ENCODE measurements at places on chromosomes 2 and 18.

- no peak for DNase-seq
These were observed 92.3 kb downstream of the METTL8 start for GRCh38 chr2:171341394-171342066.

- no peak for DNase-seq
These were observed 135.9 kb upstream of the ASB18 start for GRCh38 chr2:236400046-236400574.

GRCh38 chr18:74836296-74837139 is 238.8 kb downstream of the ZNF407 start:
- DNase-seq, result no peak

- DNase-seq, result no peak
These were observed 25.0 kb downstream of the PTPN2 start for GRCh38 chr18:12858991-12859390.

DNA sequence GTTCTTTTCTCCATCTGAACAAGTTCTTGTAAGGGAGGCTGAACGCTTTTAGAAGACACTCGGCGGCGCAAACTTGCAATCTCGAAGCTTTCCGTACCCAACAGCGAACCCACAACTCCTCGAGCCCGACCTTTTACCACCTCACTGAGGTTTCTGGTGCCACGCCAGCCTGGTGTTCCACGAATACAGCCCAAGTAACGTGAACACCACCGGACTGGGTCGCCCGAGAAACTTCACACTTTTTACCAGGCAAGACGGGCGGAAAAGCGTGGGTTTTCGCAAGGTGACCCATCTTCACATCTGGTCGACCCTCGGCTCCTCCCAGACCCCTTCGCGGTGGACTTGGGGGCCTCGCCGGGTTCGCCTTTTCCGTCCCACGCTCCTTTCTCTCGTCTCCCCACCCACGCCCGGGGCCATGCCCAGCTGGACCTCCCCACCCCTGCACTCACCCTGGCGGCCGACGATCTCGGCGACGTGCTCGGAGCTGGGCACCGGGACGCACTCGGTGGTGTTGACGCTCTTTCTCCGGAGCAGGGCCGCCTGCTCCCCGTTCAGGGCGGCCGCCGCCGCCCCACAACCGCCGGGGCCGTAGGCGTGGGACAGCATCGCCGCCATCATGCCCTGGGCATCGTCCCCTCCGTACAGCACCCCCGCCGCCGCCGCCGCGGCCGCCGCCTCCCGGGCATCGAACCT is 1.2 kb downstream of the MEX3C start:
- DNase-seq, result peak; percentile 34

- DNase-seq, result no peak
These were observed 8.5 kb upstream of the THNSL2 start for GRCh38 chr2:88161446-88162244.

DNA sequence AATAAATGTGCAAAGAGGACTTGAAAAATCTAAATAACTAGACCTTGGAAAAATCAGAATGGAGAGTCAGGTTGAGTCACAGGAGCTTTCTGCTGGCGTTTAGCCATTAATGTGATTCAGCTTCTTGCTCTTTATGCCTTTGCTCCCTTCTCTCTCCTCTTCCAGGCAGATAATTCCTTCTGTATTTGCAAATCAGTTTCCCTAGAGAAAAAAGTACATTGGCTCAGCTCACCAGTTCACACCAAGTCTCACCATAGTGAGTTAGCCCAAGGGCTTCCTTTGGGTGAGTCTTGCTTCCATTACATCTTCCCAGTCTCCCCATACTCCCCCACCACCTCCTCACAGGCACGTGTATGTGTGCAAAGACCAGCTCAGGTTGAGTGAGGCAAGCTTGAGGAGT is 73.6 kb downstream of the CYBRD1 start:
- no peak for DNase-seq

DNA sequence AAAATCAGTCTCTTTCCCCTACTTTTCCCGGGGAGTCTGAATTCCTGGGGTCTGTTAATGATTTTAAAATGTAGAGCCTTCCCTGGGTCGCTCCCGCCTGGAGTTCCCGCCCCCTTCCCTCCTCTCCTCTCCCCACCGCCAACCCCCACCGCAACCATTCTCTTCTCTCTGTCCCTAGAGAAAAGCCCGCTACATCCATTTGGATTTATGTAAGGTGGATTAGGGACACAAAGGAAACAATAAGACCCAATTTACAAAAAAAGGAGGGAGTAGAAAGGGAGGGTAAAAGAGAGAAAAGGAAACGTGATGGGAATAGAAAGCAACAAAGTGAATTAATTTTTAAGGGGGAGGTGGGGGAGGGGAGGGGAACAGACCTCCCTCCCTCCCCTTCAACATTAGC is 2.2 kb downstream of the EPHA4 start:
- DNase-seq, result no peak

DNA sequence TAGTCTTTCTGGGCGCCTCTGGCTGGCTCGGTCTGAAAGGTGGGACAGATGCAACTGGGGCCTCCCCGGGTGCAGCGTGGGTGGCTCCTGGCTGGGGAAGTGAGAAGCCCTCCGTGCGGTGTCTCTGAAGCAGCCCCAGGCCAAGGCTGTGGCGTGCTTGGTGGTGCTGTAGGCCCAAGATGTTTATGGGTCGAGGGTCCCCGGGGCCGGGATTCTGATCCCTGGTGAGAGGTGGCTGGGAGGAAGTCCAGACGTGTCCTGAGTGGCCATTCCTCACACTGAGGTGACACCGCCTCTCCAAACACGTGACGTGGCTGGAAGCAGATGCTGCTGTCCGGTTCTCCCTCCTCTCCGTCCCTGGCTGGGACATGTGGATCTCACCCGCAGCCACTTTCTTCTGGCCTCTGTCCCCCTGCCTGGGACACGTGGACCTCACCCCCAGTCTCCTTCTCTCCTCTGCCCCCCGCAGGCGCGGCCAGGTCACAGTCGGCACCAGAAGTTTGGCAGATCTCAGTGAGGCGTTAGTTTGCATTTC is 12.6 kb downstream of the RTP5 start:
- no peak for DNase-seq

DNA sequence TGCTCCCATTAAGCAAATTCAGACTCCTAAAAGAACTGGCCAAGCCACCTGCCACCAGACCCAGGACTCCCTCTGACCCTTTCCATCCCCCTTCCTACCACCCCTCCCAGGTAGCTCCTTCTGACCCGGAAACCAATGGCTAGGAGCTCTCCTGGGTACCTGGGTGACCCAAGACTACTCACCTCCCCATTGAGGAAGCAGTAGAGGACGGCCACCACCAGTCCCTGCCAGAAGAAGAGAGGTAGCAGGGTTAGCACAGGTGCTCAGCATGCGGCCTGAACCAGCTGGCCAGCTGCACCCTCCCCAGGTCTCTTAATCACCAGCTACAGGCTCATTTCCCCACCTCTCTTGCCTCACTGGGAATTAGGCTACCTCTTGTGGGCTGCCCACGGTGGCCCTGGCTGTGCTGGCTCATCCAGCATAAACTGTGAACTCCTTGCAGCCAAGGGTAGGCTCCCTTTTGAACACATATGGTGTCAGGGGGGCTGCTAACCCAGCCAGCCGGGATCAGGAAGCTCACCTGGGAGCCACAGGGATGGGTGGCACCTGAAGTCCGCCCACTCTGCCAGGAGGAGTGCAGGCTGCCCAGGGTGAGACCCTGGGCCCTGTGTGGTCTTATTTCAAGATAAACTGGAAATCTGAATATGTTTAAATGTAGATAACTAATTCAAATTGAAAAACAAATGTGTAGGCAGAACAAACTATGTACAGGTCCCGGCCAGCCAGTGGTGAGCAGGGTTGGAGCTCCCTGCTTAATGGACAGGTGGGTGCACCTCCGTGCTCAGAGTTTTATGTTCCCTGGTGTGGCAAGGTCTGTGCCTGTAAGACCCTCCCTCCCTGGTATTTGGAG is 9.9 kb downstream of the TMEM37 start:
- DNase-seq, result no peak

DNA sequence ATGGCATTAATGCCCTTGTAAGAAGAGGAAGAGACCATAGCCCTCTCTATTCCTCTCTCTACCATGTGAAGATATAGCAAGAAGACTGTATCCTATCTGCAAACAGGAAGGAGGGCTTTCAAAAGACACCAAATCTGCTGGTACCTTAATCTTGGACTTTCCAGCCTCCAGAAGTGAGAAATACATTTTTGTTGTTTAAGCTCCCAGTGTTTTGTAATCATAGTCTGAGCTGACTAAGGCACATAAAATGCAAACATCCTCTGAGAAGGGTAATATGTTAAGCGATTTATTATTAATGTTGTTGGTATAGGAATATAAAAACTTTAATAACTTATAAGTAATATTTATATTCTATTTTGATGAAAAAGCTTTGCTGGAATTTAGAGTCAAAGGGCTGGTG is 559.8 kb downstream of the SUCLG1 start:
- DNase-seq, result no peak

GRCh38 chr2:3789256-3789655 is 85.9 kb downstream of the DCDC2C start:
- DNase-seq, result no peak

DNA sequence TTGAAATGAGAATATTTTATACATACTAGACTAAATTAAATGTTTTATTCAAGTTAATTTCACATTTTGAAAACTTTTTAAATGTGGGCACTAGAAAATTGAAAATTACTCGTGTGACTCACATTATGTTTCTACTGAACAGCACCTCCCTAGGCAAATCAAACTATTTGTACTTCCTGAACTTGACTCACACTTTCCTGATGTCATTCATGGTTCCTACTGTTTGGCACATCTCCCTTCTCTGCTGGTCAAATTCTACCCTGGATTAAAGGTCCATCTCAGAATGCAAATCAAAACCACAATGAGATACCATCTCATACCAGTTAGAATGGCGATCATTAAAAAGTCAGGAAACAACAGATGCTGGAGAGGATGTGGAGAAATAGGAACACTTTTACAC is 16.7 kb downstream of the LHCGR start:
- no peak for DNase-seq

DNA sequence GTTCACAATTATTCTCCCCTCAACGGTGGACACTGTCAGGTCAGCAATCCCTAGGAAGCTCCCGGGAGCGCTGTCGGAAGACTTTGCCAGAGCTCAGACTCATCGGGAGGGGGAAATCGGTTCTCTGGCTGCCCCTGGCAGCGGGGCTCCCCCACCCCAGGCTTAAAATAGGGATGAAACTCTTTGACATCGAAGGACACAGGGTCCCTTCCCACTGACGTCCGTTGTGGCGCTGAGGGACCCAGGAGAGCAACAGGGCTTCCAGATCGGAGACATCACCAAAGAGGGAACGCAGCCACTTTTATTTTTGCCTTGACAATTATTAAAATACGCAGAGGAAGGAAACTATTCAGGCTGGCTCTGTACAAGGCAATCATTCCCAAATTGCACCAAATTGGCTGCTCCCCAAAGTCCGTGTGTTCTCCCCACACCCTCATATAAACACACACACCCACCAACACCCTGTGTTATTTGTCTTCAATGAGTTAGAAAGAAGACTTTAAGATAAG is 249.0 kb downstream of the CDH20 start:
- DNase-seq, result no peak

DNA sequence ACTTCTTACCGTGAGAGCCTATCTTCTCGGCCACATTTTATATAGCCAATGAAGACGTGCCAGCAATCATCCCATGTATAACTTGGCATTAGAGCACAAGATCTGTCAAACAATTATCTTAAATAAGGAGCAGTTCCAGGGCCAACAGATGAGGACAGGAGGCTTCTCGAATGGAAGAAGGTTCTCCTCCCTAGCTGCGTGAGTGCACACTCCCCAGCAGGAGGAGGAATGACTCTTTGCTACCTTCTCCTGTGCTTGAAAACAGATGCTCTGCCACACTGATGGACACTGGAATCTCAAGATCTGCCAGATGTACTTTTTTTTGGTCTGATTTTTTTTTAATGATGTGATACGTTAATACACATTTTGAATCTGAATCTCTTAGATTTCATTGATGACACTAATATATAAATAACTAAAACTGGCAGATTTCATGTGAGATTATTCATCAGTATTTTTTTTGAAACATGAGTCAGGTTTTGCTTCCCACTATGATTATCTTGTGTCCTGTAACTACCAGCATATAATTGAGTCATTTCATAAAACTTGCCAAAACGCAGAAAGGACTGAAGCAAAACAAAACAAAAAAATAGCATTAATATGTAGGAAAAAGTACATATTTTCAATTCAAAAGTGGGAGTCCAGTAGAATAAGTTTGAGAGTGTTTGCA is 626 bp upstream of the VIT start:
- DNase-seq, result no peak

All from activated gamma-delta T cell (primary cell).